Hepatocyte (in vitro differentiated cells): ENCODE measurements at places on chromosomes 5 and 9. TPM values are rescaled to one million over a fixed set of nuclear protein-coding genes. Genes with fewer than 3 reads are reported as not detected.

- DNase-seq, result peak; percentile 24
- peaks cover 41% of the 10 kb centered on the region for H3K4me1 ChIP-seq
- H3K36me3 ChIP-seq, result no peaks in the 10 kb centered on the region
- no peaks in the 10 kb centered on the region for H3K27me3 ChIP-seq
These were observed 74.2 kb downstream of the SHB start for GRCh38 chr9:37994639-37995347.

GRCh38 chr9:70420441-70421271 lies 6.2 kb upstream of the KLF9 start:
- H3K4me3 ChIP-seq, result peak overlapping the region; percentile 7
- H3K27ac ChIP-seq, result peak overlapping the region; percentile 99
- H3K27me3 ChIP-seq, result no peaks in the 10 kb centered on the region
- peaks cover 18% of the 10 kb centered on the region for H3K4me1 ChIP-seq
- H3K36me3 ChIP-seq, result no peaks in the 10 kb centered on the region

- no peak overlapping the region for H3K4me3 ChIP-seq
- no peak overlapping the region for H3K27ac ChIP-seq
- no peaks in the 10 kb centered on the region for H3K27me3 ChIP-seq
These were observed 19.6 kb downstream of the MFAP3 start for GRCh38 chr5:154058055-154059038.

DNA sequence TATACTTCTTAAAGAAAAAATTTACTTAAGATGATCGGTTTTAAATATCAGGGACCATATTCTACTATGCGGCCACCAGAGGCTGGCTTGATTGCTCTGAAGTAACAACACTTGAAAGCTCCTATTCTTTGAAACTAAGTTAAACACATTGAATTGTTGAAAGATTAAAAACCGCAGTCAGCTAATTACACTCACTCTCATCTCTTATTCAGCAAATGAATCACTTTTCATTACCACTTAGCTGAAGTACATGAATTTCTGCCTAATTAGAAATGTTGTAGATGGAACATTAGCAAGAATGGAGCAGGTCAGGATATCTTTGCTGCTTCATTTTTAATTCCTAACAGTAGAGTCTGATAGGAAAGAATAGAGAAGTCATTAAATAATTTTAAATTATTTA lies 42.3 kb downstream of the LSM11 start:
- no peaks in the 10 kb centered on the region for H3K27me3 ChIP-seq
- DNase-seq, result no peak
- H3K4me3 ChIP-seq, result no peak overlapping the region
- no peak overlapping the region for H3K27ac ChIP-seq
- H3K36me3 ChIP-seq, result no peaks in the 10 kb centered on the region

DNA sequence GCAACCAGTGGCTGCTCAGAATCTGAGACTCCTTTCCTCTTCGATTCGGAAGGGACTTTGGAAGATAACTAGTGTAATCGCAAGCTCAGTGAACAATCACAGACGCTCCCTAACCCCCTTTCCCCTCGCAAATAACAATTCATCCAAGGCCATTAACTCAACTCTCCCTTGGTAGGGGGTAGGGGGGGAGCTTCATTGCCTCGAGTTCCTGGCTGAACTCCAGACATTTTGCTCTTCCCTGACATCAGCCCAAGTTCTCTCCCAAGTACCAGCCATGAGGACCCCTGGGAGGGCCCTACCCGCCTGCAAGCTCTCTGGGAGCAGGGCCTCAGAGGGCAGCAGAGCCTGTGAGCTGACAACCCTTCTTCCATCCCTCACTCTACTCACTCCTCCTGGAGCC lies 8.4 kb downstream of the FAM163B start:
- no peak overlapping the region for H3K27ac ChIP-seq
- no peaks in the 10 kb centered on the region for H3K4me1 ChIP-seq
- no peaks in the 10 kb centered on the region for H3K27me3 ChIP-seq
- no peaks in the 10 kb centered on the region for H3K36me3 ChIP-seq
- no peak overlapping the region for H3K4me3 ChIP-seq

DNA sequence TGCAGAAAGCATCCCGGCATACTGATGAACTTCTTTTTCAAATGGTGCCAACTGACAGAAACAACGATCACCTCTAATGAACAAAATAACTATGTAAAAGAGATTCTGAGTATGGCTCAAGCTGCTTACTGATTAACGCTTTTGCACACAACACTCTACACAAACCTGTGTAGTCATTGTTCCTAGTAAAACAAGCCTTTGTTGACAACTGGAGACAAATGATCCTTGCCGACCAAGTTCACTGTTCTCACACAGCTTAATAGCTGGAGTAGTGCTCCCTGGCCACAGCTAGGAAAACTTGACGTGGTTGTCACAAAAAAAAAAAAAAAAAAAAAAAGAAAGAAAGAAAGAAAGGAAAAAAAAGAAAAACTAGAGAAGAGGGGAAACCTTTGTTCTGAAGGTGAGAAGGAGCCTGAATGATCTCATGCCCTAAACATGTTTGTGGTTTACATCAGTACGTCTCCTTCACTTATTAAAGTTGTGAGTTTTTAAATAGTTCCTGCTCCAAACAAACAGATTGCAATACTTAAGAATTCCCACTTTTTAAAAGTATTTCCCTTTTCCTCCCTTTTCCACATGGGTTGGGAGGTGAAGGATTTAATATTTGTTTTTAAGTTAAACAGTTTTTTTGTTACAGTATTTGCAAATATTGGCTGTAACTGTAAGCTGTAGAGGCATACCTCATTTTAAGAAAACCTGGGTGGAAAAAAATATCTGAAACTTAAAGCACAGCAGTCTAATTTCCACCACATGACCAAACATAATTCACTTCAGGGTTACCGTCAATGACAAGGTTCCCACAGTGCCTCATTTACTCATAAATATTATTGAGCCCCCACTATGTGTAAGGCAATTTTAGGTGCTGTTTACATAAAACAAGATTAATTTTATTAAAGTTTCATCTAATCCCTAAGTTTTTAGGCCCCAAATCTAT lies 63.7 kb downstream of the GLIS3 start:
- no peaks in the 10 kb centered on the region for H3K27me3 ChIP-seq
- peak; percentile 56 for DNase-seq
- H3K36me3 ChIP-seq, result no peaks in the 10 kb centered on the region
- peak overlapping the region; percentile 1 for H3K4me3 ChIP-seq

DNA sequence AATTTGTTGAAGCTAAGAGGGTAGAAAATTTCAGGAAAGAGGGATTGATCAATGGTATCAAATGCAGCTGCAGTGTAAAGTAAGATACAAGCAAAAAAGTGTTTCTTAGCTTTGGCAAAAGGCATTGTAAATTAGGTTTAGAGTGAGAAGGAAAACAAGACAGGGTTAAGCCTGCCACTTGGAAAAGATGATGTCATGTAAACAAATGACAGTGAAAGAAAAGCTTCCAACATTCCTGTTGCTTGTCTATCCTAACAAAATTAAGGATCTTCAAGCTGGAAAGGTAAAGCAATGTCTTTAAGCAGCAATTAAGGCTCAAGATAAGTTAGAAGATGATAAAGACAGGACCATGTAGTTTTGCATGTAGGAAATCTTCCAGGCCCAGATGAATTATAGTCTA lies 139.1 kb upstream of the PPP2R2B start:
- H3K36me3 ChIP-seq, result no peaks in the 10 kb centered on the region
- H3K27ac ChIP-seq, result no peak overlapping the region
- no peak for DNase-seq
- H3K4me1 ChIP-seq, result peaks cover 8% of the 10 kb centered on the region

- H3K27ac ChIP-seq, result no peak overlapping the region
- H3K4me1 ChIP-seq, result no peaks in the 10 kb centered on the region
- DNase-seq, result peak; percentile 3
These were observed 94.0 kb downstream of the CACNA1B start for GRCh38 chr9:137971477-137972138.

Gene IRX2
- total RNA-seq, result 6.0 and 7.5 TPM in 2 replicates

Gene PCDHA1
- total RNA-seq, result 0.04 TPM in 1 of 2 replicates, not detected in the other

Gene FOXD4L4
- 0.12 TPM in 1 of 2 replicates, not detected in the other for total RNA-seq
